GM12892 (cell line): ENCODE measurements at places on chromosomes 3 and 15.
A peak's percentile ranks its signal among the peaks of the same experiment; 100 is the strongest.

DNA sequence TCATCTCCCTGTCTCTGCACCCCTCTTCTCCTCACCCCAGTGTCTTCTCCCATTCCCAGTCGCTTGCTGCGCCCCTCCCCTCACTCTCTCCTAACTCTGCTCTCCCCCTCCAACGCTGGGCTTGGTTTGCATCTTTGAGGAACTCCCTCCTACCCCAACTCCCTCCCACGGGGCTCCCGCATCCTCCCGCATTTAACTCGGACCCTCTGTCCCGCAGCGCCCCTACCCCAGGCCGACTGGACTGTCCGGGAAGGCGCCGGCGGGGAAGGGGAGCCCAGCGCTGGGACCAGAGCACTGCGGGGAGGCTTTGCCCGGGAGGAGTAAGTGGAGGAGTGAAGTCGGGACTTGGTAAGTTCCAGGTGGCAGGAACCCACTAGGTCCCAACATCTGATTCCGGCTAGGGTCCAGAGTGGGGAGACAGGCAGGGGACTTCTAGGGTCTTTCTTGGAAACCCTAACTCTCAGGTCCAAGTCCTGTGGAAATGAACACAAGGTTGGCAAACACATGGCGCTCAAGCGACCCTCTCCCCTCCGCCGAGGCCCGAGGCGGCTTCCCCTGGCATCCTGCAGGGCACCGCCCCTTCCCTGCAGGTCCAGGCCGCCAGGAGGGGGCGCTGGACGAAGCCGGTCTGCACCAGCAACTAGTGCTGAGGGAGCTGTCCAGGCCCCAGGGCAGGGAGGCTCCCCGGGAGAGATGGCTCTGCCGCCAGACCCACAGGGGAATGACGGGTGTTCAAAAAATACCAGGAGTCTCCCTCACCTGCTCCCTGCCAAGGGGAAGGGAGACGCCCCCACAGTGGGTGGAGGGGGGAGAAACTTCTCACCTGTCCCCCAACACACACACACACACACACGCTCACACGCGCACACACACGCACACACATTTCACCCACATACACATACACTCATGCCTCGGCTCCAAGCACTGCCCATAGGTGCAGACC is 53.2 kb downstream of the LHFPL4 start:
- DNase-seq: peak; percentile 79

DNA sequence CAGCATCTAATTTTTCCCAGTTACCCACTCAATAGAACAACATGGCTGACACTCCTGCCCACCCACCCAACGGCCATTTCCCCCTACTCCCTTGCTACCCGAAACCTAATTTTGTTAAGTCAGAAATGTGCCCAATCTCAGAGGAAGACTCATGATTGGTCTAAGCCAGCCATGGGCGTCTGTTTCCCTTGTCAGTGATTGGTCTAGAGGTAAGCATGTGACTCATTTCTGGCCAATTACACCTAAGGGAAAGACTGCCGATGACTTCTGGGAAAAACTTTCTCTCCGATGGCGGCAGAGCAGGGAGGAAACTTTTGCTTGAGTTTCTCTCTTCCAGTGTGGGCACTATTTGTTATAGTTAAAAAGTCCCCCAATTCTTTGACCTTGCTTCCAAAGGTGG is 72.9 kb downstream of the RPLP1 start:
- no peak for DNase-seq

- no peak for DNase-seq
Measured at GRCh38 chr3:37223141-37223558, 48.8 kb upstream of the LRRFIP2 start.

- DNase-seq: no peak
Measured at GRCh38 chr15:85681386-85681785, 113.3 kb downstream of the KLHL25 start.

DNA sequence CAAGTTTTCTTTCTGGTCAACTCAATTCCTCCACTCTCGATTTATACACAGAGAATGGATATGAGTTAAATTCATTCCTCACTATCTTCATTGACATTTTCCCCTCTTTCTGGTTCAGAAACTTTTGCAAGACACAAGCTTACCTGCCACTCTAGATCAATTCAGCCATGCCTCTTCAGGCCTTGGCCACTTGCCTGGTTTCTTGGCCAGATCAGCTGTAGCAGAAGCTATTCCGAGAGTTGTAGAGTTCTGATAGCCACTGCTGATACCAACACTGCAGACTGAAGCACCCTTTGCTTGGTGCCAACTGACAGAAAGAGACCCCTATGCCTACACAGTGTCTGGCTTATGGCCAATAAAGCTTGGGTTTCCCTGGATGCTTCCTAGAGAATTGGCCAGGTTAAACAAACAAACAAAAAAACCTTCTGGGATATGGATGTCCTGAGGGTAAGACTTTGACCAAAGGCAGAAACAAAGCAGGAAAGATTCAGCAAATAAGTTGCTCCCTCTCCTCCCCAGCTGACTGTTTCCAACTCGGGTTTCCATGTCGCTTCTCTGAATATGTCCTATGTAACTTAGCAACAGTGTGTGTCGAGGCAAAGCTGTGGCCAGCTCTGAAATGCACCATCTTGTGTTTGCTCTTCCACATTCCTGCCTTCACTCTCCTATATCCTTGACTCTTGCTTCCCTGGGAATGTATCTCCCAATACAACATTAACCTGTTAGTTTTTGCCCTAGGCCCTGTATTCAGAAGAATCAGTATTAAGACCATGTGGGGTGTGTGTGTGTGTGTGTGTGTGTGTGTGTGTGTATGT is 521.6 kb downstream of the EPHA3 start:
- no peak for DNase-seq

DNA sequence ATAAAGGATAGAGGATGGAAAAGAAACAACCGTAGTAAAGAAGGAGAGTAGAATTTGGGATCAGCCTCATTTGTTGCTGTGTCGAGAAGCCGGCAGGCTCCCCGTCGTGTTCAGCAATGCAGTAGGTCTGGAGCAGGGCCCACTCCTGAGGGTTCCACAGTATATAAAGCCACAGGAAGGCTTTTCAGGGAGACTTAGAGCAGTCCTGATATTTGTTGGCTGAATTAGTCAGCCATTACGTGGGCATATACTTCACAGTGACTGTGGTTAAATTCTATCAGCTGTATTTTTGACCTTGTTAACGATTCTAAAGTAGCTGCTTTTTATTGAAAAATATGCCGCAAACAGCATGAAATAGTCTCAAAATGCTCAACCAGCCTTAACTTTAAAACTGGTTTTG is 149.5 kb downstream of the ITPR1 start:
- DNase-seq: no peak

DNA sequence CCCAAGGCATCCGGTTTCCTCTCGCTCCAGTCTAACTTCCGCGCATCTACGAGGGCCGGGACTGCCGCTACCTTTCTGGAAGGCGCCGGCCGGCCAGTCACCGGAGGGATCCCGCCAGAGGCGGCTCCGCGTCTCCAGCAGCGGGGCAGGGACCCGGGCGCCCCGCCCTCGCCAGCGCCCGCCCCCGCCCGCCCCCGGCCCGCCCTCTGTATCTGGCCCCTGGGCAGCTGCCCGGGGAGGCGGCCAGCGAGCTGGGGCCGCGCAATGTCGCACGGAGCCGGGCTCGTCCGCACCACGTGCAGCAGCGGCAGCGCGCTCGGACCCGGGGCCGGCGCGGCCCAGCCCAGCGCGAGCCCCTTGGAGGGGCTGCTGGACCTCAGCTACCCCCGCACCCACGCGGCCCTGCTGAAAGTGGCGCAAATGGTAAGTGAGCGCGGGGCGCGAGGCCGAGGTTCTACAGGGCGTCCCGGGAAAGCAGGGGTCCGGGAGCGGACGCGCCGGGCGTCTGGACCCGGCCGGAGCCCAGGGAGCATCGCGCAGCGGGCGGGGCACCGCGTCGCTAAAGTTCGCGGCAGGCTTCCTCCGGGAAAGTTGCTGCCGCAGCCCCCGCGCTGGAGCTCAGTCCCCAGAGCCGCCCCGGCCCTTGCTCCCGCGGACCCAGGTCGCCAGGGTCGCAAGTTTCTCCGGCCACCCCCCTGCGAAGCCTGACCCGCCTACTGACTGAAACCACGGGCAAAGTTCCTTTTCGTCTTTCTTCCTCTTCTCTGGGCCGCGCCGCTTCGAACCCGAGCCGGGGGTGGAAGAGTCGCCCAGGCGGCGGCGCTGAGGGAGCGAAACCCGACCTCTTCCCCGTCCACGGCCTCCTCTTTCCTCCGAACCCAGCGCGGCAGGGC is at the start of gene CMTM7:
Gene CMTM7, plus strand, starts transcription at position 211 of the 893 bp plus-strand sequence. Its CDS starts 54 bp downstream, at position 265.
- DNase-seq: peak; percentile 23

- no peak for DNase-seq
Measured at GRCh38 chr3:115667738-115668065, 44.4 kb downstream of the GAP43 start.

DNA sequence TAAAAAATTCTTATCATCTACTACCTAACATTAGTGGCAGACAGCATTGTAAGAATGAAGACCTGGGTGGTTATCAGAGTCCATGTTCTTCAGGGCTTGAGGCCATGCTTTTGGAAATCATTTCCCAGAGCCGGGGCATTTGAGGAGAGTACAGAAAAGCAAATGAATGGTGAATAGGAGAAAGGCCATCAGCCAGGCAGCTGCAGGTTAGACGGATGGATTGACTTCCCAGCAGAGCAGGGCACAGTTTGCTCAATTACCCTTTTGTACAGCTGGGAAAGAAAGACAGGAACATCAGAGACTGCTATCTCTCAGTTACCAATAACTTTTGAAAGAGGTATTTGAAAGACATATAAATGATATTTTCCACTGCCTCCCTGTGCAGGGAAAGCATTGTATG is 135.6 kb downstream of the ALCAM start:
- DNase-seq: no peak

DNA sequence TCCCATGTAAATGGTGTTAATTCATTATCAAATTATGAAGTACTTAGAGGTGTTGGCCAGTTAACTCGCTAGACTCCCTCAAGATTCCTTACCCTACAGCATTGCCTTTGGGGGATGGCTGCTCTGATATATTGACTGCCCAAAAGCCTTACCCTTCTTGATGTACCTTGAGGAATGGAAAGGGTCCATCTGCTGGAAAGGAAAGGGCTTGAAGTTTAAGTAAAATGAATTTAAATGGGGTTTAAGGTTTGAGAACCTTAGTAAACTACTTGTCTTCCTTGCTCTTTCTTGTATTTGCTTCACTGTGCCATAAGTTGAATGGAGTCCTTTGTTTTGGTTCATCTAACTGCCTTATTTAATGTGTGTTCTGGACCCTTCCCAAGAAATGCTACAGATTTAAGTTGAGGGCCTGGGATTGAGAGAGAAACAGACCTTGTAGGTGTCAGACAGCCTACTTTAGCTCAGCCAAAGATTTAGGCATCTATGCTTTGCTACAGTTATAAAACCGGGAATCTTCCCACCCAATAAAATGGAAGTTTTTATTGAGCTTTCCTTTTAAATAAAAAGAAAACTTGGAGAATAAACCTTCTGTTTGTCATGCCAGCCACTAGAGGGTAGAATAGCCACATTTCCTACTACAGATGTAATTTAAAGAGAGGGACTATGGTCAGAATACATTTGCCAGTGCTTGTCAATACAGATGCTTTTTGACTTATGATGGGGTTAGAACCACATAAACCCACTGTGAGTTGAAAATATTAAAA is 25.3 kb downstream of the CMSS1 start:
- DNase-seq: no peak

DNA sequence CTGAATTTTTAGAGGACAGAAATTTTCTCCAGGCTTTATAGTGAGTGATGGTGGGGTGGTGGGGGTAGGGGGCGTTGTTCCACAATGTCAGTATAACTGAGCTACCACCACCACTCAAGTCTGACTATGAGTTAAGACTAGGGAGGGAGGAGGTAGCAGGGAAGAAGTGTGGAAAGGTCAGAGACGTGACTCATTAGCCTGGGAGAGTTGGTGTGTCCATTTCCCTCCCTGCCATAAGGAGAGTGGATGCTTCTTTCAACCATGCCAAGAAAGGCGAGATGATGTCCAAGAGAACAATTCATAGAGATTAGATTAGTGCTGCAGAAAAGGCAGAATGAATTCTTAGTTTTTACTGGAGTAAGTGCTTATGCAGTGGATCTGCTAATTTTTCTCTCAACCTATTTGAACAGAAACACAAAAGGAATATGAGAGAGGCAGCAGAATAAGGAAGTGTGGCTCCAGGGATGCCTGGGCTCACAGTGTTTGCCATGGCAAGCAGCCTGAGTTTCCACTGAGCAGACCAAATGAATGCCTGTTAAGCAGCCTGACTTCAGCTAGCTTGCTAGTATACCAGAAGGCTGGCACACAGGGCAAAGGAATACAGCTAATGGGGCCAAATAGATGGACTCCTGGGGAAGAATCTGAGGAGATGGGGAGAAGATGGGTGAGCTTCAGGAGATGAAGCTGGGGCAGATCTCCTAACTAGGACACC is 708.9 kb downstream of the NTRK3 start:
- DNase-seq: no peak

GRCh38 chr15:91678003-91678402 is 175.5 kb upstream of the SLCO3A1 start:
- DNase-seq: no peak

DNA sequence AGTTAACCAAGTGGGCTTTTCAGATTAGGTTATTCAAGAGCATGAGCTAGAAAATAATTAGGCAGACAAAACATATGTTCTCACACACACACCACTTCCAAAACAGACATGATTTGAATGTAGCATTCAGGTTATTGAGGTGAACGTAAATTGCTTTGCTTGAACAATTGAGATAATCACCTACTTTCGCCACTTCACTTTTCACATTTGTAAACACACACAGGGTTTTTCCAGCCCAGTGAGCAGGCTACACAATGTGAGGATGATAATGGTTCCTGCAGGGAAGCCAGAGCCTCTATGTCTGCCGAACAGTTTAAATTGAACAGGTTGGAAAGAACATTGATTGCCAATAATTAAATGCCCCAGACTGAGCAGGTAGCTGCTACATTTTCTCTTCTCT is 560.8 kb downstream of the OCA2 start:
- no peak for DNase-seq

- peak; percentile 49 for DNase-seq
Measured at GRCh38 chr15:68550498-68551295, 28.1 kb upstream of the CORO2B start.

DNA sequence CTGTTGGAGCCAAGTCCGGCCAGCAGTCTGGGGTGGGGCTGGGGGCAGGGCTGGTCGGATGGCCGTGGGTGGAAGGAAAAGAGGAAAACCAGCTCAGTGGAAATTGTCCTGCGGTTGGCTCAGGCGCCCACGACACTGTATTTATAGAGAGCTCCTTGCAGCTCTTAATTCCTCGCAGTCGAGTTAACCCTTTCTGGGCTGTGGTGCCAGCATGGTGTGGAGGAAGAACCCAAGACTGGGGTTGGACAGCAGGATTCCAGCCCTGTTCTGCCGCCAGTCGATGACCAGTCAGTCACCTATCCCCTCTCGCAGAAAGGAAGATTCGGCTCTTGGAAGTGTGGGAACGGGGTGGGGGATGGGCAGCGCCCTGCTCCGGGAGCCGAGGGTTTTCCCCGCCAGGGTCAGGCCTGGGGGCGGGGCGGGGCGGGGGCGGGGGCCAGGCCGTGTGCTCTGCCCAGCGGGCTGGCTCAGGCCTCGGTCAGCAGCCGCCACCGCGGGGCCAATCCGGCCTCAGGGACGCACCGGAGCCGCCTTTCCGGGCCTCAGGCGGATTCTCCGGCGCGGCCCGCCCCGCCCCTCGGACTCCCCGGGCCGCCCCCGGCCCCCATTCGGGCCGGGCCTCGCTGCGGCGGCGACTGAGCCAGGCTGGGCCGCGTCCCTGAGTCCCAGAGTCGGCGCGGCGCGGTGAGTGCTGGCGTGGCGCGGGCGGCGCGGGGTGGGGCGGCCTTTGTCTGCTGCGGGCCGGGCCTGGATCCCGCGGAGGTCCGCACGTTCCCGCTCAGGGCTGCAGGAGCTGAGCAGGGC is at the start of gene CD276:
Gene CD276, plus strand, starts transcription at position 607 of the 804 bp plus-strand sequence. CDS start 15,257 bp downstream, outside the sequence.
- DNase-seq: peak; percentile 40

GRCh38 chr3:154148541-154148940 is 27.4 kb downstream of the ARHGEF26 start:
- no peak for DNase-seq

GRCh38 chr15:61128343-61128742 is 100.8 kb downstream of the RORA start:
- no peak for DNase-seq

GRCh38 chr3:4834403-4834866 is 144.8 kb upstream of the BHLHE40 start:
- no peak for DNase-seq
